ENCODE measurements at places on chromosomes 12 and 14.
A peak's percentile ranks its signal among the peaks of the same experiment; 100 is the strongest.

DNA sequence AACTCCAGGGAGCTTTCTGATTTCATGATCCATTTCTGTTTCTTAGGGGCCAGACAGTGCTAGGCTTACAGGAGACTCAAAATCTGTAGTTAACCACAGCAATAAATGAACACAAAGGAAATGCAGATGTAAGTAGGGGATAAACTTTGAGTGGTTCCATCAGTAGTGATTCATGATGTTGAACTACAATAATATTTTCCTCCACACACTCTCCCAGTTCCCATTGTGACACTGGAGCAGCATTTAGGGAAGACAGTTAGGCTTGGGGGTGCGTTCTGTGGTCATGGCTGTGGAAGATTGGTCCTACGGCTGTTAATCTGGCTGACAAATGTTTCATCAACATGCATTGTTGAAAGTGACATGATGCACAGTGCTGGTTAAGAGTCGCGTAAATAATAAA lies 66.9 kb downstream of the HMGA2 start:
- DNase-seq = no peak

GRCh38 chr14:78705989-78706388 lies 535.8 kb downstream of the NRXN3 start:
- DNase-seq = peak; percentile 36

DNA sequence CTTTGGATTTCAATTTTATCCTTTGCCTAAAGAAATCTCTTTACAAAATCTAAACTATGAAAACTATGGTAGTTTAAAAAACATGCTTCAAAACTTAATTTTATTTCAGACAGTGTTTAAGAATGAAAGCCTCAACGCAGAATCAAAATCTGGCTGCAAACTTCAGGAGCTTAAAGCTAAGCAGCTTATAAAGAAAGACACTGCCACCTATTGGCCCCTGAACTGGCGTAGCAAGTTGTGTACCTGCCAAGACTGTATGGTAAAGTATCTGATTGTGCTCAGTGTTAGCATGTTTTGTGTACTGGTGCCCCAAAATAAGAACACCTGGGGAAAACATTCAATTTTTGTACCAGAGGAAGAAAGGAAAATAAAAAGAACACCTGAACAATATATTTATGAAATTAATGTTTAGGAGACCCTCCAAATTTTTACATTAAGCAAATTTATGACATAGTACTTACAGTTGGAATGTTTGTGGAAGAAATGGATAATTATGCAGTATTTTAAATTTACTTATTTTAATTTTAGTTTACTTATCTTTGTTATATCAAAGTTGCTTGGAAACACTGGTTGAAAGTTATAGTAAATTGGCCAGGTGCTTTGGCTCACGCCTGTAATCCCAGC lies 12.2 kb downstream of the UBR7 start:
- peak; percentile 73 for DNase-seq

DNA sequence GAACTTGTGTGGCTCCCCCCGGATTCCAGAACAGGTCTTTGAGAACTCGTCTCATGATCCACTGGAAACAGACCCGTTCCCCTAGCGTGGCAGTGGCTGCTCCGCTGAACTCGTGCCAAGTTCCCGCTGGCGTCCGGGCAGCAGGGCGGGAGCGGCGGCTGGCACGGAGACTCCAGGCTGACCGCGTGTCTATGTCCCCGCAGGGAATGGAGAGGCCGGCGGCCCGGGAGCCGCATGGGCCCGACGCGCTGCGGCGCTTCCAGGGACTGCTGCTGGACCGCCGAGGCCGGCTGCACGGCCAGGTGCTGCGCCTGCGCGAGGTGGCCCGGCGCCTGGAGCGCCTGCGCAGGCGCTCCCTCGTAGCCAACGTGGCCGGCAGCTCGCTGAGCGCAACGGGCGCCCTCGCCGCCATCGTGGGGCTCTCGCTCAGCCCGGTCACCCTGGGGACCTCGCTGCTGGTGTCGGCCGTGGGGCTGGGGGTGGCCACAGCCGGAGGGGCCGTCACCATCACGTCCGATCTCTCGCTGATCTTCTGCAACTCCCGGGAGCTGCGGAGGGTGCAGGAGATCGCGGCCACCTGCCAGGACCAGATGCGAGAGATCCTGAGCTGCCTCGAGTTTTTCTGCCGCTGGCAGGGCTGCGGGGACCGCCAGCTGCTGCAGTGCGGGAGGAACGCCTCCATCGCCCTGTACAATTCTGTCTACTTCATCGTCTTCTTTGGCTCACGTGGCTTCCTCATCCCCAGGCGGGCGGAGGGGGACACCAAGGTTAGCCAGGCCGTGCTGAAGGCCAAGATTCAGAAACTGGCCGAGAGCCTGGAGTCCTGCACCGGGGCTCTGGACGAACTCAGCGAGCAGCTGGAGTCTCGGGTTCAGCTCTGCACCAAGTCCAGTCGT lies 1.5 kb downstream of the APOLD1 start:
- DNase-seq = peak; percentile 98

DNA sequence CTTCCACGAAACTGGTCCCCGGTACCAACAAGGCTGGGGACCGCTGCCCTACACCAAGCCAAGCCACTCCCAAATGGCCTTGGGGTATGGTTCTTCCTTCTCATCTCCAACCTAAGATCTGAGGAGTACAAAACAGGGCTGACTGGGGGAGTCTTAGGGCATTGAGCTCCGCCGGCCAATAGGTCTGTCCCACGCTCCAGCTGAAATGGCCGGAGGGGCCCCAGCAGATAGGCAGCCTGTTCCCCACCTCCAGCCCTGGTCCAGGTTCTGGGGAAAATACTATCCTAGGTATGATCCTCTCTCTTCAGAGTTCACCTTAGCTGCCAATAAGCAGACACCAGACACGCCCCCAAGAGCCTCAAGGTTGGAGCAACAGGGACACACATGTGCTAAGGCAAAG lies 90.2 kb downstream of the ACTN1 start:
- DNase-seq = no peak

DNA sequence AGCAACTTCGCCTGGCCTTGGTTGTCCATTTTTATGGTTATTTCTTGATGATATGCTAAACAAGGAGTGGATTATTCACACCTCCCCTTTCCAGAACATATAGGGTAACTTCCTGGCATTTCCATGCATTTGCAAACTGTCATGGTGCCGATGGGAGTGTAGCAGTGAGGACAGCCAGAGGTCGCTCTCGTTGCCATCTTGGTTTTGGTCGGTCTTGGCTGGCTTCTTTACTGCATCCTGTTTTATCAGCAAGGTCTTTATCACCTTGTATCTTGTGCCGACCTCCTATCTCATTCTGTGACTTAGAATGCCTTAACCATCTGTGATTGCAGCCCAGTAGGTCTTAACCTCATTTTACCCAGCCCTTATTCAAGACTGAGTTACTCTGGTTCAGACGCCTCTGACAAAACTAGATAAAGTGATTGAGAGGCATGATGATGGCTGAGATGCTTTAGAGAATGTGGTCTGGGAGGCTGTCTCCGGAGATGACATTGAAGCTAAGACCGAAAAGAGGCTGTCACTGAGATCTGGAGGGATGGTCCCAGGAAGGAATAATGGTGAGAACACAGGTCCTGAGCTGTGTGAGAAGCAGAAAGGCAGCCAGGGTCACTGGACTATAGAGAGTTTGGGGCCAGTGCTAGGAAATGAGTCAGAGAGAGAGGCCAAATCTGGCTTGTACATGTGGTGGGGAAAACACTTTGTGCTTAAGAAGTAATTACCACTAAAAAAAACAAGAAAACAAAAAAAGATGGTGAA lies 2.9 kb downstream of the GLT1D1 start:
- no peak for DNase-seq

DNA sequence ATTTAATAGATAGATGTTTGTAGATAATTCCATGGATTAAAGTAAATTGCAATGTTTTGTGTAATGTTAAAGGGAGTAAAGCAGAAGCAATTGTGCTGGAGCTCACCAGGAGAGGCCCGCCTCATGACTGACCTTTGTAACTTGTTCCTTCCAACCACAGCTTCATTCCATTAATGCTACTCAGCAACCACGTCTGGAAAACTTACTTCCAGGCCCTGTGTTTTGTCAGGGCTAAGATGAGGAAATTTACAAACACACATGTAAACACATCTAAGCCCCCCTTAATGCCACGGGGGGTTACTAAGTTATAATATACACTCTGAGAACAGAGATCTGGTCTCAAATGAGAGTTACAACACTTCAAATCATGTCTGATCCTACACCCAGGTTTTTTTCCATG lies 12.4 kb downstream of the LUM start:
- no peak for DNase-seq
